ENCODE measurements at places on chromosomes 13 and 19.

DNA sequence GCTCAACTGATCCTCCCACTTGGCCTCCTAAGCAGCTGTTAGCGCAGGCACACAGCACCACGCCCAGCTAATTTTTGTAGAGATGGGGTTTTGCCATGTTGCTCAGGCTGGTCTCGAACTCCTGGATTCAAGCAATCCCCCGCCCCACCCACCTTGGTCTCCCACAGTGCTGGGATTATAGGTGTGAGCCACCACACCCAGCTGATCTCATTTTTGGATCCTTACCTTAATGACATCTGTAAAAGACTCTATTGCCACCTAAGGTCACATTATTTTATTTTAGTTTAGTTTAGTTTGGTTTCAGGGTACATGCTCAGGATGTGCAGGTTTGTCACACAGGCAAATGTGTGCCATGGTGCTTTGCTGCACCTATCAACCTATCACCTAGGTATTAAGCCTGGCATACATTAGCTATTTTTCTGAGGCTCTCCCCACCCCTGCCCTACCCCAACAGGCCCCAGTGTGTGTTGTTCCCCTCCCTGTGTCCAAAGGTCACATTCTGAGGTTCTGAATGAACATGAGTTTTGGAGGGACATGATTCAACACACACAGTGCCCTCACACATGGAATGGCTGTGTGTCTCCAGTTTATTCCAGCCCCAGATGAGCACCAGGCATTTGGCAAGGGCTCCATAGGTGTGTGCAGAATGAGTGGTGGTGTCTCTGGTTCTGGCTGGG is 1.3 kb downstream of the OR10H5 start:
- DNase-seq = no peak

GRCh38 chr13:22372261-22372660 is 701.4 kb downstream of the FGF9 start:
- no peak for DNase-seq

- no peak for DNase-seq
These were observed 2700.2 kb downstream of the PCDH9 start for GRCh38 chr13:64529874-64530485.

DNA sequence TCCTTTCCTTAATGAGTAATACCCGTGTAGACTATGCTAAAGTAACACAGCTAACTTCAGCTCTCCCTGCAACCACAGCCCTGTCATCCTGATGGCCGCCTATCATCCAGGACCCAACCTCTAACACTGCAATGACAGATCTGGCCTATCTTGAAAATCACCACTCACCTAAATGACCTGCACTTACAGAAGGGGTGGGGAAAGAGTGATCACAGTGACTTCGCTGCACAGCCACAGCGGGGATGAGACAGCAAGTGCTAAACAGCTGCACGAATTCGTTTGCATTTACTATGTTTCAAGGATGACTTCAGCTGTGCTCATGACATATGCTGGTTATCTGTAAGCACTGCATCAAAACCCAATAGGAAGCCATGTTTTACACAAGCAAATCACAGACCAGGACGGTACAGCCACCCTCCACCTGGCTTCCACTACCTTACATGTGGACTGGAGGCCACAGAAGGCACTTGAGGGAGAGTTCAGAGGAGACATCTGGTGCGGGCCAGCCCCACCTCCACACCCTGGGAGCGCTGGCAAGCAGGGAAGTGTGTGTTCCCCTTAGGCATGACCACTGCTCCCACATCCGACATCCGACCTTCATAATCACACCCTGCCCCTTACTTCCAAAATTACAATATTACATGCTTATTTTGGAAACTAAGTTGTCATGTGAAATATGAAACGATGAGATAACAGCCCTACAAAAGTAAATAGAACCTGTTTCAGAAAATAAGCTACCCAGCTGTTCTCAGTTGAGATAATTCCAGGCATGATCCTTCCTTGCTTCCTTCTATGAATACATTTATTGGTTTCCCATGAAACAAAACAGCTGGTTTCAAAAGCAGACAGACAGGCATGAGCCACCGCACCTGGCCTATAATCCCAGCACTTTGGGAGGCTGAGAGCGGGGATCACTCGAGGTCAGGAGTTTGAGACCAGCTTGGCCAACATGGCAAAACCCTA is 95.7 kb downstream of the STK24 start:
- DNase-seq = no peak

GRCh38 chr19:56806639-56807038 is 33.9 kb downstream of the PEG3 start:
- DNase-seq = no peak

- no peak for DNase-seq
These were observed at the start of gene SLC15A1 for GRCh38 chr13:98752467-98753290. TSS of gene SLC15A1 (minus strand) at chr13:98752672. CDS start at chr13:98752598, 74 bp downstream.

- DNase-seq = no peak
These were observed 2.7 kb upstream of the RAP2A start for GRCh38 chr13:97431171-97431764.

DNA sequence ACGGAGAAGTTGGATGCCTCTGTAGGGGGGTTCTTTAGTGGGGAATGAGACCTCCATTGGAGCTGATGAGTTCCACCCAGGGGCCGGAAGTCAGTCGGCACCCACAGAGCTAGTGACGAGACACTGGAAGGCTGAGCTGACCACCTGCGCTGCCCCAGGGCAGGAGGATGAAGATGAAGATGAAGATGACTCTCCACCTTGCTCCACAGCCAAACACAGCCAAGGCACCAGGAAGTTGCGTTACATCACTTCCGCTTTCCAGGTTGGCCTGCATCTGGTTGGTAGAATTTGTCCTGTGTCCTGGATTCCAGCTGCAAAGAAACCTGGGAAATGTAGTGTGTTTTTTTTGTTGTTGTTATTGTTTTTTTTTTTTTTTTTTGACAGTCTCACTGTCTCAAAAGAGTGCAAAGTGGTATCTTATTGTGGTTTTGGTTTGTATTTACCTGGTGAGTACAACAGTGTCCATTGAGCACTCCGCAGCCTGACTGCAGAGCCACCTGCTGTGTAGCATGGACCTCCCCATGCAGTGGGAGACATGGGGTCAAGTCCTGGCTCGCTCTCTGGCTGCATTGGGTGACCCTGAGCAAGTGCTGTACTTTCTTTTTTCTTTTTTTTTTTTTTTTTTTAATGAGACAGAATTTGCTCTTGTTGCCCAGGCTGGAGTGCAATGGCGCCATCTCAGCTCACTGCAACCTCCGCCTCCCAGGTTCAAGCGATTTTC is 1.9 kb downstream of the TBC1D17 start:
- no peak for DNase-seq

GRCh38 chr13:48603375-48603774 is 50.4 kb upstream of the CYSLTR2 start:
- DNase-seq = no peak

DNA sequence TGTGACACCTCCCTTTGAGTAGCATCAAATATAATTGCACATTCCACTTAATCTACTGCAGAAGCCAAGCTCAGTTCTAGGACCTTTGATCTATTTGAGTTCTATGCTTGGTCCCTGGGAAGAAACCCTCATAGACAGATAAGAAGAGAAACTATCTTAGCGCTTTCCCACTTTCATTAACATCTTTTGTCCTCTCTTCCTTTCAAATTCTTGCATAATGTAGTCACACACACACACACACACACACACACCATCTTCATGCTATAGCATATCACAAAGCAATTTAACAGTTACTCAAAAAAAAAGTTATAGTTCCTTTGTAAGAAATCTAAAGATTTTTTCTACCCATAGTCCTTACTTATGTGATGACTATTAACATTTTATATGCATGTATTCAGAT is 735.9 kb upstream of the PCDH9 start:
- no peak for DNase-seq

GRCh38 chr13:65606622-65607021 is 1623.5 kb downstream of the PCDH9 start:
- DNase-seq = no peak

- no peak for DNase-seq
These were observed 795 bp downstream of the JOSD2 start for GRCh38 chr19:50510121-50510670.

GRCh38 chr13:103694033-103694432 is 627.8 kb upstream of the SLC10A2 start:
- DNase-seq = no peak

DNA sequence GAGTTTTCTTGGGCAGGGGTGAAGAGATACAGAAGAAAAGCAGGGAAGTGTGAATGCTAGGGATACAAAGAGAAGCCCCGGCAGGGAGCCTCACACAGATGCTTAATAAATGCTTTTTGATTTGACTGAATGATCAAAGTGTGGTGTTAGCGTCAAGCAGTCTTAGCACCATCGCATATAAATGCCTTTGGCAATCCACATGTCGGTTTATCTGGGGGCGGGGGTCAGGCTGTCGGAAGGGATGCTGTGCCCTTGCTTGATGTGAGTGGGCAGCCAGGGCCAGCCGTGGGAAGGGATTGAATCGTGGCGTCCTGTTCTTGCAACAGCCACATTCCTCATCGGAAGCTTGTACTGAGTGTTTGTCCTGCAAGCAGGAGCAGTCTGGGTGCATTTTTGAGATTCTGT is 173.1 kb downstream of the LACC1 start:
- no peak for DNase-seq

DNA sequence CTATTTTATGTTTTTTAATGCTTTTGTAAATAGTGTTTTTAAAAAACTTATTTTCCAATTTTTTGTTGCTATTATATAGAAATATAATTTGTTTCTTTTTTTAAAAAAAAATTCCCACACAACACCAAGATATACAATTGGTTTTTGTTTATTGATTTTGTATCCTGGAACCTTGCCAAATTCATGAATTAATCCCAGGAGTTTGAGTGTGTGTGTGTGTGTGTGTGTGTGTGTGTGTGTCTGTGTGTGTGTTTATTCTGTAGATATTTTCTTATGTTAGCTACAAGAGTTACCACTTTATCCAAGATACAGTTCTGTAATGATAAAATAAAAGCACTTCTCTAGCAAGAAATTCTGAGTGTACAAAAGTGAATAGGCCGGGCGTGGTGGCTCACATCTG is 7.6 kb downstream of the TPRX1 start:
- no peak for DNase-seq

- DNase-seq = no peak
These were observed 26.0 kb upstream of the IRS2 start for GRCh38 chr13:109812382-109812781.

DNA sequence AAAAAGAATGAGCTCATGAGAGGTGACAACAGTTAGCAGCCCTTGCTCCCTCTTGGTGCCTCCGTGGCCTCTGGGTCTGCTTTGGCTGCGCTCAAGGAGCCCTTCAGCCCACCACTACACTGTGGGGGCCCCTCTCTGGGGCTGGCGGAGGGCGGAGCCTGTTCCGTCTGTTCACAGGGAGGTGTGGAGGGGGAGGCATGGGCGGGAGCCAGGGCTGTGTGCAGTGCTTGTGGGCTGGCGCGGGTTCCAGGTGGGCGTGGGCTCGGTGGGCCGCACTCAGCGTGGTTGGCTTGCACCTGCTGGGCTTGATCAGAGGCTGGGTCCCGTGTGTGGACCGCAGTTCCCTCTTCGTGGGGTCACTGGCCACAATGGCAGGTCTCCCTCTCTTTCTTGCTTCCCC is 953.4 kb upstream of the PRR20A start:
- DNase-seq = no peak

GRCh38 chr13:107582171-107582570 is 633.2 kb downstream of the LIG4 start:
- no peak for DNase-seq

GRCh38 chr13:47796816-47797215 is 204.3 kb downstream of the SUCLA2 start:
- no peak for DNase-seq

- DNase-seq = no peak
These were observed 2584.1 kb upstream of the PCDH20 start for GRCh38 chr13:63999614-64000305.

GRCh38 chr13:33757713-33758112 is 60.2 kb upstream of the RFC3 start:
- DNase-seq = no peak

DNA sequence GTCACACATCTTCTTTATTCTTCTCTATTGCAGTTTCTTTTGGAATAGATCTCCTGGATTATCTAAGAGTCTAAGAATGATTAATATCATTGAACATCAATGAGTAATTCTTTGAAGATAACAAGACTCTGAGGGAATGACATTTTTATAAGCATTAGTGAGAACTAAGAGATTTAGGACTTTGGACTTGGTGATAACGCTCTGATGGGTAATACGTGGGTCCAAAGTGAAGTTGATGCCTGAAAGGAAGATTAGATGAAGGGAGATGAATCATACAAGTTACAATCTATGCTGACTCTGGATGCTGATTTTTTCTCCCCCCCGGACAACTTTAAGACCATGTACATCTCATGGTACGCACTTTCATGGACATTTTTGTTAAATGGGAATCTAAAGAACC is 364.5 kb downstream of the GPC5 start:
- no peak for DNase-seq

DNA sequence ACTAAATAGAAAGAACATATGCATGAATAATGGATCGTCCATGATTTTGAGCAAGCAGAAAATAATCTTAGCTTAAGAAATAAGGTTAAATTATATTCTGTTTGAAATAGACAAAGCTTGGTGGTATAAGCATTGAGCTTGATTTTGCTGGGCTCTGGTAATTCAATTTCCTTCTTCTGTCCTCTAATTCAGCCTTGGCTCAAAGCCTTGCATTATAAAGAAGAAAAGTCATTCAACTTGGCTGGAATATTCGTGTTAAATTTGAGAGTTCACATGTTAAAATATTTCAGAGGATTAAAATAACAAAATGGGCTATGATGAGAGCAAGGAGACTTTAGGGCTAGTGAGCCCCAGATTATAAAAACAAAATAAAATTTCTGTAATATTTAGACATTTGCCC is 415.4 kb upstream of the PCDH20 start:
- no peak for DNase-seq

- DNase-seq = no peak
These were observed 260.9 kb downstream of the MTUS2 start for GRCh38 chr13:29081036-29081435.

DNA sequence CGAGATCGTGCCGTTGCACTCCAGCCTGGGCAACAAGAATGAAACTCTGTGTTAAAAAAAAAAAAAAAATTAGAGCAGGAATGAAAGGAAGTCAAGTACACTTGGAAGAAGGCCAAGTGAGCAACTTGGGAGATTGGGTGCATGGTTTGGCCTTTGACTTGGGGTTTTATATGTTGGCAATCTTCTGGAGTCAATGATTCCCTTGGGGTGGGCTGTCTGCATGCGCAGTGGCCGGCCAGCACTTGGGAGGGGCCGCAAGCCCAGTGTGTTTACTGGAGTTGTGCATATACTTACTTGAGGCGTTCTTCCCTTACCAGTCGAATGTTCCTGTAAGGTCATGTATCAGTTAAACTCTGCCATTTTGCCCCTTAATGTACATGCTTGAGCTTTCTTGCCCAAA is 103.9 kb downstream of the FAM216B start:
- no peak for DNase-seq

GRCh38 chr13:27338816-27339215 is 68.2 kb downstream of the RASL11A start:
- DNase-seq = no peak

DNA sequence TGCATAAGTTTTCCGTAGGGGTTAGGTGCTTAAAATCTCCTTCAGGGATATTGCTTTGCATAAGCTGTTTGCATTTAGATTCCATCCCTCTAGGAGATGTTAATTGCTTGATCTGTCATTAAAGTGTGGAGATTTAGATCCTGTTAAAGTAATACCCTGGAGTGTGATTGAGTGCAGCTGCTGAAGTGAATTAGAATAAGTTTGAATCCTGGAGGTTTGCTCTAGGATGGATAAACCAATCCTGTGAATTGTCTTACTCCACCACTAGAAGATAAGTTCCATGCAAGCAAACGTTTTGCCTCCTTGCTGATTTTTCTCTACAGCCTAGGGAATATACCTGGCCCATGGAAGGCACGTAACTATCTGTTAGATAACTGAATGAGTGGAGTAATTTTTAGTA is 1487.2 kb upstream of the PRR20A start:
- no peak for DNase-seq

- DNase-seq = no peak
These were observed 29.0 kb downstream of the TNFSF11 start for GRCh38 chr13:42602906-42603305.

All from GOT3 (cell line).